ENCODE measurements at places on chromosomes 1 and 21. TPM values are rescaled to one million over a fixed set of nuclear protein-coding genes. Genes with fewer than 3 reads are reported as not detected.

DNA sequence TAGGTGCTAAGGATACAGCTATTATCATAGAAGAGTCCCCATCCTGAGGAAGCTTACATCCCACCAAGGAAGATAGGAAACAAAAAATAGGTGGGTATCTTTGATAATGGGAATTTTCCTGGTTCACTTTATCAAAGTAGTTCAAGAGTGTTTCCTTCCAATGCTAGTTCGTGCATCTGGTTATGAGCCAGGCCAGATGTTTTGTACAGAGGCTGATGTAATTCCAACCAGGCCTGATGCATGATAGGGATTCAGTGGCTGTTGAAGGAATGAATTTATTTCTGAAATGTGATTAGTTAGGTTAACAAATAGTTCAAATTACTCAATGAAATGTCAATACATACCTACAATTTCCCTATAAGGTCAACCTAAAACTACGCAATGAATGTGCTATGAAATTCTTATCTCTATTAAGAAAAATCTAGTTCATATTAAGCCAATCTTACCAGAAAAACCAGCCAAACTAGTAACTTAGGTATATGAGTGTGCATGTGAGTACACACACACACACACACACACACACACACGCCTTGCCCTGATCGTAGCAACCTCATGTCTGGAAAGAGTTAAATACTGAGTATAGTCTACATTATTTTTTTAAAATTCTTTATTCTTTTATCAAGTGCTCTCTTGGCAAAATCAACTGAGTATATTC, 9.5 kb upstream of the ZBTB18 start:
- no peak for DNase-seq

SPRR2A gene
- total RNA-seq, result not detected

- no peak for DNase-seq
Measured at GRCh38 chr1:71018791-71019190, 28.8 kb downstream of the PTGER3 start.

PDZK1 gene
- total RNA-seq, result not detected

ANKRD34A gene
- total RNA-seq, result 6.6 TPM

DNA sequence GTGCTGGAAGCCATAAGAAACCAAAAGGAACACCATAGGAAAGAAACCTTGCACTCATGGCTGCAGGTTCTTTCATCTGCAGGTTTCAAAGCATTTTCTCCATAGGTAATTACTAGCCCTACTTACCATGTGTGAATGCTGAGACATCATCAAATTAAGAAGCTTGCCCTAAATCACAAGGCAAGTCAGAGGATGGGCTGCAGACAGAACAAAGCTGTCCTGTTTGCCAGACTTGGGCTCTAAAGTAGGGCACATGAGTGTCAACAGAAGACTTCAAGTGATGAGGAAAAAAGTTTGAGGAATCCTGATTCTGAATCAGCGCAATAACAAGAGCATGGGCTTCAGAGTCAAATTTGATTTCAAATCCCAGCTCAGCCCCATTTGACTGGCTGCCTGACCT, 5.8 kb upstream of the EPS15 start:
- no peak for DNase-seq

SFN gene
- total RNA-seq, result 0.59 TPM

Data from activated CD8-positive, alpha-beta T cell treated with anti-CD3 and anti-CD28 coated beads for 36 hours (primary cell).